ENCODE measurements at places on chromosomes 13 and 19. TPM values are rescaled to one million over a fixed set of nuclear protein-coding genes. Genes with fewer than 3 reads are reported as not detected.

GRCh38 chr13:61765181-61765742, 349.6 kb upstream of the PCDH20 start:
- no peak for DNase-seq

PTH2 gene
- total RNA-seq: not detected

DNA sequence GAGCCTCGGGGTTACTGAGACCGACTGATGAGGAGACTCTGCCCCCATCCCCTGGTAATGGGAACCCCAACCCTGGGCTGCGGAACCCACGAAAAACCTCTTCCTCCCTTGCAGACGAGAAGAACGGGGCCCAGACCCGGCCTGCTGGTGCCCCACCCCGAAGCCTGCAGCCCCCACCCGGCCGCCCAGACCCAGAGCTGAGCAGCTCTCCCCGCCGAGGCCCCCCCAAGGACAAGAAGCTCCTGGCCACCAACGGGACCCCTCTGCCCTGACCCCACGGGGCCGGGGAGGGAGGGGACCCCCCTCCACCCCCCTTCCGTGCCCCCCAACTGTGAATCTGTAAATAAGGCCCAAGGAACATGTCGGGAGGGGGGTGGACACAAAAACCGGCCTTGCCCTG, 13.3 kb downstream of the TMEM150B start:
- DNase-seq: peak; percentile 53

DNA sequence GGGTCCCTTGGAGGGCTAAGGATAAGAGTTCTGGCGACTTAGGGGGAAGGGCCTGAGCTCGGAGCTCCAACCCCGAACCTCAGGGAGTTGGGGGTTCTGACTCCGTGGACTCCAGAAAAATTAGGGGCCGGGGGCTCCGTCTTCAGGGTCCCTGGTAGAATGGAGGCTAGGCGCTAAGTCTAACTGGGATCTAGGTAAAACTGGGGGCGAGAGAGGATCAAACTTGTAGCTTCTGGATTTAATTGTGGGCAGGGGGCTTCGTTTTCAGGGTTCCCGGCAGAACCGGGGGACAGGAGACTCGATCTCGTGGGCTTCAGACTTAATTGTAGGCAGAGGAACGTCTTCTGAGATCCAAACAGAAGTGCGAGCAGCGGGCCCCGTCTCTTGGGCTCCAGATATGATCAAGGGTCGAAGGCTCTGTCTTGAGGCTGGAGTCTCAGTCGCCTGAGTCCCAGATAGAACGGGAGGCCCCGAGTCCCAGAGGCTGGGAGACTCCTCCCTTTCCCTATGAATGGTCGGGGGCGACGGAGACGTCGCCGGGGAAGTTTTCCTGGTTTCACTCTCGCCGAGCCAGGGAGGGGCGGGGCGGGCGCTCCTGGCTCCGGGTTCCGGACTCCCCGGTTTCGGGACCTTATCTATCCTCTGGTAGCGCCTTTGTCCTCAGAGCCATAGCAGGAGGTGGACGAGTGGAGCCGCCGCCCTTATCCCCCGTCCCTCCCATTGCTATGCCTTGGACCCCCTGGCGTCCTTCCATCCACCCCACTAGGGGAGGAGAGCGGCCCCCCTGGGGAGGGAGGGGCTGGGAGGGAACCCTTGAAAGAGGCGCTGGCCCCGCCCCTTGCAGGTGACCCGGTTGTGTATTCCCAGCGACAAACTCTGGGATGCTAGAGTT, 1.3 kb downstream of the NECTIN2 start:
- peak; percentile 76 for DNase-seq

DNA sequence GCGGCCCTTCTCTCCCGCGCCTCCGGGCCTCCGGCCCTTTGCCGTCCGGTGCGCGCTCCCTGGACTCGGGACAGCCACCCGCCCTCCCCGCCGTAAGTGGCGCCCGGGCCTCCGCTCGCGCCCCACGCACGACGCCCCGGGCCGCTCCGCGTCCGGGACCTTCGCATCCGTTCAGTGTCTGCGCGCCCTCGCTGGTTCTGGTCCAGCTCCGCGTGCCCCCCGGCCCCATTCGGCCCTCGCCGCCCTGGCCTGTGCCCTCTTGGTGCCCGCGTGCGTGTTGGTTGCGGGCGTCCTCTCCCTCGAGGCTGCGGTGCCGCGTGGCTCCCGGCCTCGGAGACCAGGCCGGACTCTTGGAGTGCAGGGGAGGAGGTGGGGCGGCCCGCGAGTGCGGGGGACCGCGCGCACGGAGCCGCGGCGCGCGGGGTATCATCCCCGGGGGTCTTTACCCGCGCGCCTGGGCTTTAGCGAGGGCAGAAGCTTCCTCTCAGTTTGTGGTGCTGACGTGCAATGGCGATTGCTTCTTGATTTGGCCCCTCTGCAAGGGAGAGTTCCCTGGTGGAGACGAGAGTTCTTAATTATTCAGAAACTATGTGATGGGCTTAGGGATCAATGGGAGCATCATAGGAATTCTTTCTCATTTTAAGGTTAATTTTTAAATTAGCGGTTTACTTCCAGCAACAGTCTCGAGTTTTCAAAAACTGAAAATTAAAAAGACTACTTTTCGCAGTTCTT, 757 bp downstream of the WASF3 start:
- DNase-seq: no peak

- DNase-seq: no peak
These were observed 164.7 kb downstream of the KATNAL1 start for GRCh38 chr13:30142486-30143211.

FAM187B gene
- total RNA-seq: not detected

GRCh38 chr13:48400850-48401291, 12.0 kb downstream of the LPAR6 start:
- DNase-seq: no peak

GRCh38 chr13:59343993-59344822, 819.5 kb downstream of the DIAPH3 start:
- DNase-seq: no peak

- DNase-seq: no peak
These were observed 55.2 kb upstream of the MEDAG start for GRCh38 chr13:30850867-30851211.

GRCh38 chr19:3224346-3225168, at the start of gene CELF5:
TSS of gene CELF5 (plus strand) at chr19:3224661. CDS start at chr19:3224740, 79 bp downstream.
- DNase-seq: peak; percentile 99

GRCh38 chr19:15417699-15418098, 1.1 kb downstream of the AKAP8L start:
- peak; percentile 36 for DNase-seq

GRCh38 chr19:39867133-39867532, 21.0 kb upstream of the FBL start:
- no peak for DNase-seq

DNA sequence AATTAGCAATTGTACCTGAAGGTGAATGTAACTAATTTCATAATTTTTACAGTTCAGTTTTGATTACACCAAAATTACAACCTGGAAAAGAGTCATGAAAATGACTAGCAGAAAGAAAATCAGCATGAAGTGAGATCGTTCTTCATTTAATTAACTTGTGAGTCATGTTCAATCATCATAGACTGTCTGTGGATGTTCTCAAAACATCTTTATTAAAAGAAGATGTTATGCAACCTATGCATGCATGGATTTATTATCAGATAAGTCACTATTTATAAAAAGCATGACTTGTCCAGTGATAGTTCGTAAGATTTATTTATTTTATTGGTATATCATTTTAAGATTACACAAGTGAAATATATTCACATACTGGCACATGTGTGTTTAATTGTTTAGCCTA, 245.9 kb downstream of the ITGBL1 start:
- no peak for DNase-seq

GRCh38 chr19:5644037-5644436, 21.2 kb downstream of the SAFB start:
- DNase-seq: no peak

DNA sequence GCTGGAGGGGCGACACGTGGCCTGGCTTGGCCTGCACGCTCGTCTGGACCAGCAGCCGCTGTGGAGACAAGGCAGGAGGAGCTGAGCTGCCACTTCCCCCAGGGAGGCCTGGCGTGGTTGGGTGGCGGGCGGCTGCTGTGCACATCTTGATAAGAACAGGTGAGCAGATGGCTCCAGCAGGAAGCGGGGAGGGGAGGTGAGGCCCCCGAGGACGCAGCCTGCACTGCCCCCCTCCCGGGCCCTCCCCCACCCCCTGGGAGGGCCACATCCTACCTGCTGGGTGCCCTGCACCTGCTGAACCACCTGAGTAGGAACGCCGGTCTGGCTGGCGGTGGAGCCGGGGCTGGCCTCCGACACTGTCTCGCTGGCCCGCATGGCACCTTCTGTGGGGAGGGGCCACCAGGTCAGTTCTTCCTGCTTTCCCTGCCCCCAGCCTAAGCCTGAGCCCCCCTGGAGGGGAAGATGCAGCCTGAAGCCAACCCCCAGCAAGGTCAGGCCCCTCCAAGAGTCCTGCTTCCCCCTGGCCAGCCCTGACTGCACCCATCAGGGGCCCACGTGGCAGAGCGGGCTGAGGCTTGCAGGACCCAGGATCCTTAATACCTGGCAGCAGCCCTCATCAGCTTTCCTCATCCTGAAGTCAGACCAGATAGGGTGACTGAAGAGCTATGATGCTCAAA, 22.8 kb downstream of the RFX1 start:
- DNase-seq: peak; percentile 66

DNA sequence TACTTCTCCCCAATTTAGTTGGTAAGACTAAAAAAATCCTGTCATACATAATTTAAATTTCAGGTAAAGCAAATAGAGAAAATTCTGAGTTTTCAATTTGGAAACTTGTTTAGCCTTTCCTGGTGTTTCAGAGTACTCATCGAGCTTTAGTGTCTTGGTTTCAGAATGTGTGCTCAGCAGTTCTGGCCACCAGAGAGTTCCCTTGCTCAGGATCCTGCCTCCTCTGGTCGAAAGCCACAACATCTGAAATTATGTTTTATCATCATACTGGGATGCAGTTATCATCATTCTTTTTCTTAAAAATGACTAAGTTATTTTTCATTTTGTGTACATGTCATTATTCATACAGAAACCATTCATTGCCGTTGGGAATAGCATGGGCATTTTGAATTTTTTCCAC, 263.2 kb upstream of the SPRY2 start:
- DNase-seq: no peak

- DNase-seq: no peak
These were observed 148.7 kb downstream of the NALCN start for GRCh38 chr13:101267656-101268055.

A1BG gene
- total RNA-seq: 33.8 TPM

GFY gene
- not detected for total RNA-seq

ANKLE1 gene
- total RNA-seq: 22.7 TPM

FCER2 gene
- not detected for total RNA-seq

GRCh38 chr19:53988981-53989380, 2.5 kb upstream of the CACNG6 start:
- DNase-seq: no peak

GRCh38 chr13:38518328-38518727, 168.5 kb upstream of the FREM2 start:
- DNase-seq: no peak

- peak; percentile 6 for DNase-seq
These were observed 575.6 kb downstream of the DIAPH3 start for GRCh38 chr13:59587971-59588716.

VSTM2B gene
- 0.96 TPM for total RNA-seq

- DNase-seq: peak; percentile 9
These were observed 5.8 kb upstream of the KMT5C start for GRCh38 chr19:55333870-55334269.

LILRB1 gene
- total RNA-seq: not detected
